Esophagus muscularis mucosa (tissue), 4 donors: ENCODE measurements at places on chromosomes 2 and 18. TPM values are rescaled to one million over a fixed set of nuclear protein-coding genes. Genes with fewer than 3 reads are reported as not detected.

DNA sequence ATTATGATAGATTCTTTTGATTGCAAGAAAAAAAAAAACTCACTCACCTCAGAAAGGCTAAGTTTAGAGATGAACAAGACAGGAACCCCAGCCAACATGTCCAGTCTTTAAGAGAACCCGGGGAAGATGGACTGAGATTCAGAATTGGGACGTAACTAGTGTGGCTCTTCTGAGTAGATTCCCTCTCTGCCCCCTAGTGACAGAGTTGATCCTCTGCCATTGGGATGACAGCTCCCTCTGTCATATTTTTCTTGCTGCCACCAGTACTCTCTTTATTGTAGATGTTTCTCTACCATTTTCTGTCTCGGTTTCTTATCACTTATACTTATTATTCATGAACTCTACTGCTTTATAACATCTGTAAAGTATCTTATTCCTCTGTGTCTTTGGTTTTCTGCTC is 77.7 kb downstream of the GULP1 start:
- H3K27me3 ChIP-seq, result no peaks in the 10 kb centered on the region
- H3K4me3 ChIP-seq, result no peak overlapping the region
- DNase-seq, result no peak
- H3K36me3 ChIP-seq, result no peaks in the 10 kb centered on the region

DNA sequence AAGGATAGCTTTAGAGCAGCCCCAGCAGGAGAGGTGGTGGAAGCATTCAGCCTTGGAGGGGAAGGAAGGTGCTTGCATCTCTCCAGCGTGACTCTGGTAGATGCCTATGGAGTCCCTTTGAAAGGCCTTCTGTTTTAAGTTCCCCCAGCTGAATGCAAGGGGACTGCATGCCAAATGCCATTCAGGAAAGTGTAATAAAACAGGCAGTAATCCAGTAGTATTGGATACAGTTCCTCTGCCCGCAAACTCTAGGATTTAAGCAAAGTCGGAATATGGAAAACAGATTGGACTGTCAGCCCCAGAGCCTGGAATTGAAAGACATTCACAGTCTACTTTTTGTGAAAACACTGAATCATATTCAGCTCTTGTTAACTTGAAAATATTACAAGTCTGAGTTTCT is 125.2 kb upstream of the GAREM1 start:
- H3K27me3 ChIP-seq, result no peaks in the 10 kb centered on the region
- no peak overlapping the region for H3K27ac ChIP-seq
- H3K4me1 ChIP-seq, result no peaks in the 10 kb centered on the region
- H3K4me3 ChIP-seq, result no peak overlapping the region
- H3K36me3 ChIP-seq, result no peaks in the 10 kb centered on the region

DNA sequence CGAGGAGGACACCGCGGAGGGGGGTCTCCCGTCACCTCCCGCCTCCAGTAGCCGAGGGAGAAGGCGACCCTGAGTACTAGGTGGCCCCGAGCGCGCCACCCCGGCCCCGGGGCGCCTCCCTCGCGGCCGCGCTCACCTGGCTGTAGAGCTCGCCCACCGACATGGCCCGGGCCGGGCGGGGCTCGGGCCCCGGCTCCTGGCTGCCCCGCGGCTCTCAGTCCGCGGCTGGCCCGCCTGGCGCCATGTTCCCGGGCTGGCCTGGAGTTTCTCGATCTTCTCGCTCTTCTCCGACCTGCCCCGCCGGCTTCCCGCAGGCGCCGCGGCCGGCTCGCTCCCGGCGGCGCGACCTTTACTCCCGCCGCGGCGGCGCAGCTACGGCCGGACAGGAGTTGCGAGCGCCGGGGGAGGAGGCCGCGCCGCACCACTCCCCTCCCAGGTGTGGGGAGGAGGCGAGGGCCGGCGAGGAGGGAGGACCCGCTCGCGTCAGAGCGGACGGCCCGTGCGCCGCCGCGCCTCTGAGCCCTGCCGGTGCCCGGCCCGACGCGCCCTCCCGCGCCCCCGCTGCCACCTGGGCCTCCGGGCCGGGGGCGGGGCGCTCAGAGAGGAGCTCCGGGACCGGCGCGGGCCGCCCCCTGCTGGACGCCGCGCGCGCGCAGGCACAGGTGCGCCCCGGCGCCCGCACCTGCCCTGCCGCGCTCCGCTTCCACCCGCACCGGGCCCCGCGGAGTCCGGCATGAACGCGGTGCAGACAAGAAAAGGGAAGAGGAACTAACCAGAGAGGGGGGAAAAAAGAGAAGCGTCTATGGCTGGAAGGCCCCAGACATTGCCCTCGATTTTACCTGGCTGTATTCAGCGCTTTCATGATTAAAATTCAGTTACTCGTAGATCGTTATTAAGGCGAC is at the start of gene MYO5B:
Gene MYO5B (minus strand): TSS at position 517 of the 902 bp plus-strand sequence. CDS start 354 bp downstream, at position 163.
- H3K27ac ChIP-seq, result no peak within 1 kb of the TSS
- H3K4me1 ChIP-seq, result peaks cover 24% of the 10 kb centered on the region
- no peak for DNase-seq
- H3K36me3 ChIP-seq, result no peaks in the 10 kb centered on the region

DNA sequence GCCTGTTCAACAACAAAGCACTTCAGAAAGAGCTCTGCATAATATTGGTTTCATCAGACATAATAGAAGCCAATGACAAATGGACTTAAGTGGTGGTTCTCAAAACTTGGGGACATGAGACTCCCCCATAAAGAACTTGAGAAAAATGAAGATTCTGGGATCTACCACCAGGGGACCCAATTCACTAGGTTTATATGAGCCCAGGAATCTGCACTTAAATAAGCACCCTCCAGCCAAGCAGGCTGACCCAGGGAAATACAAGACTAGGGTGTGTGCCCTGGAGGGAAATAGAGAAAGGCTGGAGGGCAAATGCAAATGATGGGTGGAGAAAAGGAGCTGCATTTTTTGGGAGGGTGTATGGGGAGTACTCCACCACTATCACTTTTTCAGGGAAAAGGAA is 52.5 kb downstream of the SATB2 start:
- no peaks in the 10 kb centered on the region for H3K4me1 ChIP-seq
- H3K27ac ChIP-seq, result no peak overlapping the region
- H3K36me3 ChIP-seq, result no peaks in the 10 kb centered on the region
- H3K4me3 ChIP-seq, result no peak overlapping the region
- no peak for DNase-seq

DNA sequence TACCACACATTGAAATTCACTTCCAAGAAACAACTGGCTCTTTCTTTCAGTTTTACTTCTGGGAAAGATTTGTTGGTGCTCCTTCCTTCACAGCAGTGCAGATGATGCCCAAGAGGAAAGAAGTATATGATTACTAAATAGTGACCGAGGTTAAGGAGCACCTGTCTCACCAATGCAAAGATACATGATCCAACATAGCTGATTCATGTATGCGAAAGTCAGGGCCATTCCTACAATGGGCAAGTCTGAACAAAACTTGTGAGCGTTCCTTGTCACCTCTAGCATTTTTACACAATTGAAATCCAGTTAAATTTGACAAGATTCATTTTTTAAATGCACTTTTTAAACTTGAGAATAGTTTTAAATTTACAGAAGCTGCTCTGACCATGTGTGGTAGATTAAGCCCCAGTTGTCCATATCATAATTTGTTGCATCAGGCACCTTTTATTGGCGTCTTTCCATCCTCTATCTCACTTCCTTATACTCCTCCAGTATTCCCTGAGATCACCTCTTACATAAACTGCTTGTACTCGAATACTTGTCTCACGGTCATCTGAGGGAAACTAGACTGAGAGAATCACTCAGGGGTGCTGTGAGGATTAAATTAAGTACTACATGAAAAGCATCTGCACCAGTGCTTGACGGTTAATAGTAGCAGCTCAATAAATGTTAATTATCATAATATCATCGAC is 438.8 kb upstream of the CDH20 start:
- no peak overlapping the region for H3K4me3 ChIP-seq
- H3K27me3 ChIP-seq, result no peaks in the 10 kb centered on the region
- no peak for DNase-seq
- no peaks in the 10 kb centered on the region for H3K36me3 ChIP-seq
- no peak overlapping the region for H3K27ac ChIP-seq

- peaks cover 45% of the 10 kb centered on the region for H3K4me1 ChIP-seq
- no peak for DNase-seq
- peaks cover 6% of the 10 kb centered on the region for H3K36me3 ChIP-seq
- no peak overlapping the region for H3K4me3 ChIP-seq
- no peak overlapping the region for H3K27ac ChIP-seq
- H3K27me3 ChIP-seq, result no peaks in the 10 kb centered on the region
These were observed 7.8 kb downstream of the RAB11FIP5 start for GRCh38 chr2:73104933-73105332.

RAPGEF4 gene
- total RNA-seq, result 3.7 TPM

MEP1B gene
- not detected for total RNA-seq

SETBP1 gene
- 62.5 TPM for total RNA-seq

LYPD1 gene
- total RNA-seq, result 5.4 TPM
